ENCODE measurements at places on chromosomes 1 and 21.

DNA sequence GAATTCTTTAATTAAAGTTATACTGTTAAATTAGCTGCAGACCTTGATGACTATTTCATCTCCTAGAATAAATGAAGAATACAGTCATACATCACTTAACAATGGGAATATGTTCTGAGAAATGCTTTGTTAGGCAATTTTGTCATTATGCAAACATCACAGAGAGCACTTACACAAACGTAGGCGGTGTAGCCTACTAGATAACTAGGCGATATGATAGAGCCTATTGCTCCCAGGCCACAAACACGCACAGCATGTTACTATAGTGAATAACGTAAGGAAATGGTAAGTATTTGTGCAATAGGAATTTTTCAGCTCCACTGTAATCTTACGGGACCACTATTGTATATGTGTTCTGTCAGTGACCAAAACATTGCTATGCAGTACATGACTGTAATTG, 37.6 kb upstream of the DESI2 start:
- no peak for DNase-seq

DNA sequence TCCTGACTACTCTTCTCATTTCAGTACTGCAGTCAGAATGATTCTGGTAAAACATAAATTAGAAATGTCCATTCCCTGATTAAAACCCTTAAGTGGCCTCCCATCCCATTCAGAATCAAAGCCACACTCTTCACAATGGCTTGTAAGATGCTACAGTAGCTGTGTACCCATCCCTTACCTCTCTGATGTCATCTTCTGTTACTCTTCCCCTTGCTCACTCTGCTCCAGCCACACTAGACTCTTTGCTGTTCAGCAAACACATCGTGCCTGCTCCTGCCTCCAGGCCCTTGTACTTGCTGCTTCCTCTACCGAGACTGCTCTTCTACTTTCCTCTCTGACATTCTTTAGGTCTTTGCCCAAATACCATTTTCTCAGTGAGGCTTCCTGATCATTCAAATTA, 4.3 kb upstream of the GPX7 start:
- DNase-seq = no peak

DNA sequence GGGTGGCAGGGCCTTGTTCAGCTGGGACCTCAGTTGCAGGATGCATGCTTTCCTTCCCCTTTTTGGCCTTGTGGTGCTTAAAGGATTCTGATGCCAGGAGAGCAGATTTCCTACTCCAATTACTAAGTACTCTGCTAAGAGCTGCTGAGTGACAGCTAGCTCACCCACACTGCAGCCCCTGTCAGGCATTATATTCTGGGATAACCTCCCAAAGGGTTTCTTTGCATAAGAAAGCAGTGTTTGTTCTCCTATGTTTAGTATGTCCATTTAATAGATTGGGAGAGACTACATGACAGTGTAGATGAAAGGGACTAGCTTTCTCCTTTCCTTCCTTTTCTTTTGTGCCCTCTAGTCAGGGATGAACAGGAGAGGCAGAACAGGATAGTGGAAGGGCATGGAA, 100.7 kb downstream of the FAM78B start:
- no peak for DNase-seq

- no peak for DNase-seq
Observed at GRCh38 chr1:235018720-235019444, 109.8 kb downstream of the TOMM20 start.

GRCh38 chr1:176670853-176671252, 207.9 kb downstream of the PAPPA2 start:
- DNase-seq = no peak

DNA sequence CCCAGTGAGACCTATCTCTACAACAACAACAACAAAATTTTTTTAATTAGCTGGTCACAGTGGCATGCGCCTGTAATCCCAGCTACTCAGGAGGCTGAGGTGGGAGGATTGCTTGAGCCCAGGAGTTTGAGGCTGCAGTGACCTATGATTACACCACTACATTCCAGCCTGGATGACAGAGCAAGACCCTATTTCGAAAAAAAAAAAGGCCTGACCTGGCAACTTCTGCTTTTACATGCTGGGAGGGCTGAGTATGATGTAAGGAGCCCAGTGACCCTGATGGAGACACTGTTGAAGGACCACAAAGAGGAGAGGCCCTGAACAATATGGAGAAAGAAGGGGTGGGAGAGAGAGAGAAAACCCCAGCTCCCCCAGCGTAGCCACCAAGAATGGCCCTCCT, 9.2 kb upstream of the VPS26C start:
- no peak for DNase-seq

DNA sequence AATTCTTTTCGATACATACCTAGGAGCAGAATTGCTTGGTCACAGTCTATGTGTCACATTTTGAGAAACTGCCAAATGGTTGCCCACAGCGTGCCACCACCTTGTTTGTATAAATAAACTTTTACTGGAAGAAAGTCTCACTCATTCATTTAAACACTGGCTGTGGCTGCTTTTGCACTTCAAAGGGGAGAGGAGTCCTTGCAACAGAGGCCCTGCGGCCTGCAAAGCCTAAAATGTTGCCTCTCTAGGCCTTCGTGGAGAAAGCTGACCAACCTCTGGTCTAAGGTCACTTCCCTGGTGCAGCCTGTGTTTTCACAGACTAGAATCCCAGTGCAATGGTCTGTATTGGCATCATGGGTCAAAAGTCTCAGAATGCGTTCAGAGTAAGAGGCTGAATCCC, 8.3 kb downstream of the RIPK4 start:
- DNase-seq = no peak

GRCh38 chr1:111364690-111365089, 62.8 kb downstream of the OVGP1 start:
- no peak for DNase-seq

GRCh38 chr1:27600498-27601175, 3.3 kb downstream of the AHDC1 start:
- no peak for DNase-seq

DNA sequence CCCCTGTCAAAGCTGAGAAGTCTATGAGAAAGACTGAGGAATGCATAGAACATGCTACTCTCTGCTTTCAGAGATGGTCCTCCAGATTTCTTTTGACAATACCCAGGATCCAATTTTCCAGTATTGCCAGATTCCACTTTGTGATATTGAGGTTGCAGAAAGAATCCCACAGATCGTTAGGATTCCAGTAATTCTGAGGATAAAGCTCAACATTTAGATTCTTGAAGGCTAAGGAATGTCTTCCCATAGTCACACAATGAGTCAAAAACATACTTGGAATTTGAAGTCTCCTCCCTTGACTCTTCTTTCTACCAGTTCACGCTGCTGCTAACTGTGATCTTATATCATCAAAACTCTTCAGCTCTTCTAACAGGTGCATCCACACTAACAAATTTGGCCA, 57.1 kb downstream of the TNFSF18 start:
- DNase-seq = no peak

- DNase-seq = peak; percentile 64
Observed at GRCh38 chr1:212291505-212292134, 6.4 kb downstream of the PPP2R5A start.

GRCh38 chr1:165492845-165493373, 48.0 kb upstream of the RXRG start:
- DNase-seq = no peak

- peak; percentile 86 for DNase-seq
Observed at GRCh38 chr1:64087768-64088167, 115.7 kb upstream of the UBE2U start.

- no peak for DNase-seq
Observed at GRCh38 chr1:159066108-159066507, 10.5 kb downstream of the AIM2 start.

GRCh38 chr1:46996659-46997281, 26.7 kb upstream of the CYP4X1 start:
- DNase-seq = peak; percentile 1

GRCh38 chr1:18970762-18971161, 14.3 kb upstream of the IFFO2 start:
- no peak for DNase-seq

DNA sequence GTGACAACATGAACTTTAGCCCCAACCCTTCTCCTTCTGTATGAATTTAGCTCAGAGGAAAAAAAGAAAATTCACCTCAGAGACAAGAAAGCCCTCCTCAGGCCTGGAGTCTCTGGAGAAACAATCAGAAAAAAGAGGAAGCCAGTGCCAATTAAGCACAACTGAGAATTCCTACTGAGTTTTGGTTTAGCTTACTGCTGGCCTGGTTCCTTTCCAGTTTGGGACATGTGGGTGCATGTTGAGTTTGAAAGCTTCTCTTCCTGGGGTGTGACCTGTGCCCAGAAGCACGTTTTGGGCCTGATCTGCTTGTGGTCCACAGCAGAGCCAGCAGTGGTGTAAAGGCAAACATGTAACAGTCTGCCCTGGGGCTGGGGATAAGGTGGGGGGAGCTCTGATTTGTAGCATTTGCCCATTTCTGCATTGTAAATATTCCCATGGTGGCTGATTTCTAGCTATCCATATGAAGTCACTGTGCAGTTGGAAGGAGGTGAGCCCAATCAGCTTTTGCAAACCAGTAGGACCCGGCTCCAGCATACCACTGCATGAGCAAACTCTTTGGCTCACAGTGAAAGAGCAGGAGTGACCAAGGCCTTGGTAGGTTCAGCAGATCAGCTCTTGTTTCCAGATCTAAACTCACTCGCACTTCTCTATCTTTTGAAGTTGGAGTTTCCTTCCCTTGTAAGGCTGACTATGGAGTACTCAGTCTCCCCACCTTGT, 4.7 kb upstream of the THEM5 start:
- no peak for DNase-seq

- DNase-seq = no peak
Observed at GRCh38 chr1:53371851-53372250, 44.0 kb upstream of the LRP8 start.

GRCh38 chr1:245197911-245198379, 43.2 kb downstream of the KIF26B start:
- DNase-seq = peak; percentile 77

DNA sequence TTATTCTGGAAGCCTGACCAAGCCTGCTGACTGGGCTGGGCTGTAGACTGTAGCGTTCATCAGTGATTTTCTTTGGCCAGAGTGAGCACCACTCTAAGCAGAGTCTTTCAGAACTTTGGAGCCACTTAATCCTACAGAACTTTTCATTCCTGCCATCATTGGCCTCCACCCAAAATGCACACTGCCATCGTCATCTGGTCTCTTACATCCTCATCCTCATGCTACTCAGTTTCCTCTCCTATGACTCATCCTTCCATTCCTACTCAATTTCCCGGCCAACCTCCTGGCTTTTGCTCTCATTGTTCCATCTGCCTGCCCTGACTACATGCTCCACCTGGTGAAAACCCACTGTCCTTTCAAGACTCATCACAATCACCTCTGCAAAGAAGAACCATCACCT, 233.8 kb upstream of the USP25 start:
- DNase-seq = peak; percentile 85

- DNase-seq = no peak
Observed at GRCh38 chr1:185693654-185694053, 40.5 kb upstream of the HMCN1 start.

- DNase-seq = no peak
Observed at GRCh38 chr1:205283270-205284147, 38.0 kb downstream of the NUAK2 start.

GRCh38 chr1:110612060-110612745, 6.0 kb upstream of the KCNA2 start:
- no peak for DNase-seq

GRCh38 chr1:117452216-117452615, 85.0 kb downstream of the MAN1A2 start:
- no peak for DNase-seq

DNA sequence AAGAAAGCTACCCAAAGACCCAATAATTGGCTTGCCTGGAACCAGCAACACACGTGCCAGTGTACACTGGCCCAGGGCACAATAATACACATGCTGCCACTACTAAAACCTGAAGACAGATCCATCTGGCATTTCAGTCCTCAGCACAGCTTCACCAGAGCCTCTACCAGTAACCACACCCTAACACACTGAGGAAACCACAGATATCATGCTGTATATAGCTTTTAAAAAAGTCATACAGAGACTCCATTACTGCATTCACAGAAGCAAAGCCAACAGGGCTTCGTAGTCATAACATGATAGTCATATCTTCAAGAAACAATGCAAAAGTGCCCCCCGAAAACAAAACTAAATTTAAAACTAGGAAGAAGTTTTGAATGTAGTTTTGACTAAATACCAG, 40.6 kb upstream of the NEGR1 start:
- DNase-seq = no peak

- DNase-seq = no peak
Observed at GRCh38 chr1:210978974-210979354, 155.0 kb downstream of the KCNH1 start.

DNA sequence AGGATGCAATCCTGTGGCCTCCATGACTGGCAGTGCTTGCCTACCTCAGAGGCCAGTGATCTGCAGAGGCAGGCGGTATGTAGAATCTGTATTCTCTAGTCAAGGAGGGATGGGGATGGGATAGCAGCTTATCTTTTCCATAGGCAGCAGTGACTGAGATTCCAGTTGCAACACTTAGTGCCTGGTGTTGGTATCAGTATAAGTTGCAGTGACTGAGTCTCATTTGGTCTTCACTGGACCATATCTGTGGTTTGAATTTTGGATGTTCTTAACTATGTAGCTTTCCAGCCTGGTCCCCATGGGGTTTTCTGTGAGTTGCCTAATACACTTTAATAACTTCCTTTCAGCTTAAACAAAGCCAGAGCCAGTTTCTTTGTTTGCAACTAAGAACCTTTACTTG, 16.5 kb downstream of the DYRK1A start:
- peak; percentile 55 for DNase-seq

DNA sequence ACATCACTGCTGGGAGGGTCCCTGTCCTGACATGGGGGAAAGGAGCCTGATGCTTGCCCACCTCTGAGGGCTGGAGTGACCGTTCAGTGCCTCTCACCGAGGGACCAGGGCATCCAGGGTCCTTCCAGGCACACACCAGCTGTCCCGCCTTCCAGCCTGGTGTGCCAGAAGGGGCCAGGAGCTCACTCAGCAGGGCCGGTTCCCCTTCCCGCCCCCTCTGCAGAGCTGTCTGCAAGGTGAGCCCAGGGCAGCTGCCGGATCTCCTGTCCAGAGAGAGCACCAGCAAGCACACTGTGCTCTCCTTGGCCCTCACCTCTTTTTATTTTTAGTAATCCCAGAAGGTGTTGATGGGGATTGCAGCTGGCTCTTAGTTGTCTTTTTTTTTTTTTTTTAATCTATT, 16.9 kb downstream of the H6PD start:
- no peak for DNase-seq

GRCh38 chr21:17427831-17428483, 84.9 kb upstream of the CXADR start:
- no peak for DNase-seq

DNA sequence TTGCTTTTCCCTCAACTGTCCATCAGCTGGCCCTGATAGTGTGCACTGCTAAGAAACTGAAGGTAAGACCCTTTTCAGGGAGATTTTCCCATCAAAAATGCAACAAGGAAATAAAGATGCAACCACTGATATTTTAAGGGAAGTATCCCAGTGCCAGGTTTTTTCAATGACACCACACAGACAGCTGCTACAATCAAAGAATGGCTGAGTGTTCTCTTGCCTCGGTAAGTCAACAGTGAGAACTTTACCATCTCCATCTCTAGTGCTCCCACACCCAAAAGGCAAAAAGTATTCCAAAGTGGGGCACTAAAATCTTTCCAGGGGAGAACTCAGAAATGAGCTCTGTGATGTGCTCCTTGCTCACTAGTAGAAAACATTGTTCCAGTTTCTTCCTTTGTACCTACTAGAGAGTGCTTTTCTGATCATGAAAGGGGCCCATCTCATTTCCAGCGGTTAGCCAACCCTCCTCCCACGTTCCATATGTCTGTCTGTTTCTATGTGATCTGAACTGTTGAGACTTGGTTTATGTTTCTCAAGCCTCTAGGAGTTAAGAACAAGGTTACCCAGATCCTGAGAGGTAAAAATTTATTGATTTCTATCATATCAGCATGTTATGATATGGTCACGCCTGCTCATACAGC, 67.6 kb upstream of the NEK2 start:
- DNase-seq = no peak

- DNase-seq = peak; percentile 2
Observed at GRCh38 chr1:101392552-101392951, 155.7 kb downstream of the S1PR1 start.
